Activated T-cell treated with anti-CD3 and anti-CD28 coated beads, Interleukin-2, amount 50 U/mL, for 72 hours (primary cell): ENCODE measurements at places on chromosomes 7 and 10. TPM values are rescaled to one million over a fixed set of nuclear protein-coding genes. Genes with fewer than 3 reads are reported as not detected.
A peak's percentile ranks its signal among the peaks of the same experiment; 100 is the strongest.

DNA sequence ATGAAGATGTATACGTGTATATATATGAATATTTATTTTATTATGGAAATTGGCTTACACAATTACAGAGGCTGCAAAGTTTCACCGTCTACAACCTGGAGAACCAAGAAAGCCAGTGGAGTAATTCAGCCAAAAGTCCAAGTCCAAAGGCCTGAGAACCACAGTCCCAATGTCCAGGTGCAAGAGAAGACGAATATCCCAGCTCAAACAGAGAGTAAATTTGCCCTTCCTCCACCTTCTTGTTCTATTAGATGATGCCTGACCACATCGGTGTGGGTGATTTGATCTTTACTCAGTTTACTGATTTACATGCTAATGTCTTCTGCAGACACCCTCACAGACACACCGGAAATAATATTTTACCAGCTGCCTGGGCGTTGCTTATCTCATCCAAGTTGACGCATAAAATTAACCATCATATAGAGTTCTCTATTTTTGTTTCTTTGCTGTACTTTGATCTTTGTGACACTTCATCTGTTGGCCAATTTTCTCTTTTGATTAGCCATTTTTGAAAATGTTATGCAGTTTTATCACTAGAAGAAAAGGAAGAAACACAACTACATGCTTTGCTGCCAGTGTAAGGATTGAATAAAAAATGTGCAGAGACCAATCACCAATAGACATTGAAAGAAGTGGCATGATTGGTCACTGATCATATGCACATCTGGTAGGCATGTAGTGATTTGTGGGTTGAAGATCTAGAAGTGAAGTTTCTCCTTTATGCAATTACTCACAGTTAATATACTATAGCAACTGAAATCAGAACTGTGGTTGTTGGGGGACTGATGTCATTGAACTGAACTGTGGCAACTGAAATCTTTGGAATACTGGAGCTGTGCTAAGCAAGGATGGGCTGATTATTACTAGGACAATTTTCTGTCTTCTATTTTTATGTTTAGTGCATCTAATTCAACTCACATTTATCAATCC is 68.5 kb downstream of the EPDR1 start:
- no peak overlapping the region for H3K27ac ChIP-seq
- DNase-seq = no peak
- peaks cover 6% of the 10 kb centered on the region for H3K27me3 ChIP-seq
- H3K36me3 ChIP-seq = no peaks in the 10 kb centered on the region

- H3K4me3 ChIP-seq = no peak overlapping the region
- no peaks in the 10 kb centered on the region for H3K36me3 ChIP-seq
- no peak for DNase-seq
- H3K27ac ChIP-seq = no peak overlapping the region
- no peaks in the 10 kb centered on the region for H3K27me3 ChIP-seq
Measured at GRCh38 chr10:34109952-34110702, 705.0 kb downstream of the PARD3 start.

- H3K27me3 ChIP-seq = no peaks in the 10 kb centered on the region
- no peaks in the 10 kb centered on the region for H3K36me3 ChIP-seq
Measured at GRCh38 chr10:125692196-125692595, 9.2 kb upstream of the TEX36 start.

- no peak for DNase-seq
- H3K27me3 ChIP-seq = peaks cover 28% of the 10 kb centered on the region
Measured at GRCh38 chr10:110345286-110345685, 40.6 kb upstream of the SMNDC1 start.

GRCh38 chr10:124943301-124944092 is 1.6 kb downstream of the ZRANB1 start:
- DNase-seq = no peak
- peak overlapping the region; percentile 39 for H3K27ac ChIP-seq
- H3K4me1 ChIP-seq = peaks cover 35% of the 10 kb centered on the region
- no peak overlapping the region for H3K4me3 ChIP-seq
- no peaks in the 10 kb centered on the region for H3K36me3 ChIP-seq

GRCh38 chr7:24907311-24907886 is 72.6 kb downstream of the OSBPL3 start:
- H3K4me3 ChIP-seq = no peak overlapping the region
- H3K27ac ChIP-seq = no peak overlapping the region
- DNase-seq = peak; percentile 49
- H3K4me1 ChIP-seq = peaks cover 38% of the 10 kb centered on the region
- H3K27me3 ChIP-seq = no peaks in the 10 kb centered on the region

- no peaks in the 10 kb centered on the region for H3K36me3 ChIP-seq
- no peak overlapping the region for H3K4me3 ChIP-seq
- no peaks in the 10 kb centered on the region for H3K4me1 ChIP-seq
- no peak for DNase-seq
Measured at GRCh38 chr7:90749774-90750173, 153.7 kb downstream of the CDK14 start.

DNA sequence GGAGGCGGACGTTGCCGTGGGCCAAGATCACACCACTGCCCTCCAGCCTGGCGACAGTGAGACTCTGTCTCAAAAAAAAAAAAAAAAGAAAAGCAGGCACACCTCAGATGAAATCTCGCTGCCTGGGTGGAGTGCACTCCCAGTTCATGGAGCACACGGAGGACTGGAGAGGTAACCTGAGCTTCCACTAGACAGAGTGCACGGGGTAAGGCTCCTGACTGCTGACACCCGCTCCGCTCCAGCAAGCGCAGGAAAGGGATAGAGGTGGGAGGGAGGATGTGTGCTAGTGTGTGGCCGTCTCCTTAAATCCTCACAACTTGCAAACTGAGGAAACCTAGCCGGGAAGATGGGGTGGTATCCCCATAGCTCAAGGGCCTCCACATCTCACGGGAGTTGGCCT is 50.8 kb downstream of the FAM53B start:
- DNase-seq = no peak
- H3K4me3 ChIP-seq = peak overlapping the region; percentile 35
- H3K27ac ChIP-seq = no peak overlapping the region
- H3K4me1 ChIP-seq = peaks cover 91% of the 10 kb centered on the region
- H3K27me3 ChIP-seq = no peaks in the 10 kb centered on the region

GRCh38 chr10:118968060-118968459 is 61.5 kb upstream of the NANOS1 start:
- no peak overlapping the region for H3K27ac ChIP-seq
- no peaks in the 10 kb centered on the region for H3K4me1 ChIP-seq
- no peaks in the 10 kb centered on the region for H3K36me3 ChIP-seq
- H3K27me3 ChIP-seq = peaks cover 20% of the 10 kb centered on the region

DNA sequence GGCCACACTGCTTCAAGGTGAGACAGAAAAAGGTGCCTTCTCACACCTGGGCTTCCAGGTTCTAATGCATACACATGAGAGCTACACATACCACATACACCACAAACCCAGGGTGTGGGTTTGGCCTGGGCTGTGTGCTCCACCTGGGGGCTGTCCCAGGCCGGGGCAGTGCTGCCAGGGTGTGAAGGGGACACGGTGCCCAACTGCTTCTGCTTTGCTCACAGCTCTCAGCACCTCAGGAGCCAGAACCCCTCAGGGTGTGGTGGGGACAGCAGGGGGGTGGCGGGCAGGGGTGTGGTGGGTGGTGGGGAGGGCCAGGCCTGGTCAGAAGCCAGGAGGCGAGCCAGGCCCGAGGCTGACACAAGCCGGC is 51.1 kb downstream of the TMEM209 start:
- no peak for DNase-seq
- H3K27me3 ChIP-seq = no peaks in the 10 kb centered on the region
- H3K4me1 ChIP-seq = no peaks in the 10 kb centered on the region

- no peaks in the 10 kb centered on the region for H3K27me3 ChIP-seq
- H3K27ac ChIP-seq = no peak overlapping the region
- no peak overlapping the region for H3K4me3 ChIP-seq
- no peaks in the 10 kb centered on the region for H3K4me1 ChIP-seq
- no peak for DNase-seq
- H3K36me3 ChIP-seq = no peaks in the 10 kb centered on the region
Measured at GRCh38 chr10:82953331-82953730, 1078.3 kb downstream of the NRG3 start.

- no peak overlapping the region for H3K27ac ChIP-seq
- H3K36me3 ChIP-seq = no peaks in the 10 kb centered on the region
Measured at GRCh38 chr7:16985621-16986020, 103.8 kb upstream of the AGR3 start.

- no peaks in the 10 kb centered on the region for H3K36me3 ChIP-seq
- no peaks in the 10 kb centered on the region for H3K4me1 ChIP-seq
- H3K4me3 ChIP-seq = no peak overlapping the region
Measured at GRCh38 chr7:12102527-12102926, 108.6 kb upstream of the TMEM106B start.

GRCh38 chr7:96397936-96398598 is 76.2 kb upstream of the SLC25A13 start:
- peaks cover 29% of the 10 kb centered on the region for H3K27me3 ChIP-seq
- DNase-seq = no peak
- no peaks in the 10 kb centered on the region for H3K36me3 ChIP-seq

GRCh38 chr7:93115796-93116195 is 2.0 kb downstream of the SAMD9 start:
- H3K4me1 ChIP-seq = peaks cover 41% of the 10 kb centered on the region
- H3K27me3 ChIP-seq = no peaks in the 10 kb centered on the region
- peaks cover 29% of the 10 kb centered on the region for H3K36me3 ChIP-seq
- no peak for DNase-seq

DNA sequence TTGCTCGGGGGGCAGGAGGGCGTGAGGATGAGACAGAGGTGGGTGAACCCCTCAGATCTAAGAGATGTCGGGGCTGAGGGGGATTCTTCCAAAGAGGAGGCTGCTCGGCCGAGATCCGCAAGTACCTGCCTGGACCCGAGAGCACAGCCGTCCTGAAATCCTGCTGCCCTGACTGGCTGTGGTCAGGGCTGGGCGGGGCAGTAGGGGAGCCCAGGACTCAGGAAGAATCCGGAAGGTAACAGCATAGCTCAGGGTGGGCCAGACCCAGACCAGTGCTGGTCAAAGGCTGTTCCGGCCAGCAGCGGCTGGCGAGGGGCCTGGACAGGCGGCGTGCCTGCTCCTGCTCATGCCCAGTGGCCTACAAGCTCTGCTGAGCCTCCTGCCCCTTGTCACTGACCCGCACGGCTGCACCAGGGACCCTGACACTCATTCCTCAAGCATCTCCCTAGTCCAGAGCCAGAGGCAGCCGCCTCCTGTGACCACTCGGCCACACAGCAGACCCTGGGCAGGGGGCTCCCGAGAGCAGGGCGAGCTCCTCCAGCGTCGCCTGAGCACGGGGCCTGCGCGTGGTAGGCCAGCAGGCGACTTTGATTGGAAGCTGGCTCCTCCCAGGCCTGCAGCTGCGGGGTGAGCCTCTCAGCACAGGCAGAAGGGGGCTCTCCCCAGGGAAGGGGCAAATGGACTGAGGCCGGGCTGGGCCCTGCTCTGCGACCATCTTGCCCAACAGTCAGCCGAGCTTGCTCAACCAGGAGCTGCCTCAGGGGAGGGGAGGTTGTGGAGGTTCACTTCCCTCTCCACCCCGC is 3.1 kb upstream of the ADAP1 start:
- no peak for DNase-seq
- no peaks in the 10 kb centered on the region for H3K27me3 ChIP-seq
- H3K4me1 ChIP-seq = peaks cover 5% of the 10 kb centered on the region

DNA sequence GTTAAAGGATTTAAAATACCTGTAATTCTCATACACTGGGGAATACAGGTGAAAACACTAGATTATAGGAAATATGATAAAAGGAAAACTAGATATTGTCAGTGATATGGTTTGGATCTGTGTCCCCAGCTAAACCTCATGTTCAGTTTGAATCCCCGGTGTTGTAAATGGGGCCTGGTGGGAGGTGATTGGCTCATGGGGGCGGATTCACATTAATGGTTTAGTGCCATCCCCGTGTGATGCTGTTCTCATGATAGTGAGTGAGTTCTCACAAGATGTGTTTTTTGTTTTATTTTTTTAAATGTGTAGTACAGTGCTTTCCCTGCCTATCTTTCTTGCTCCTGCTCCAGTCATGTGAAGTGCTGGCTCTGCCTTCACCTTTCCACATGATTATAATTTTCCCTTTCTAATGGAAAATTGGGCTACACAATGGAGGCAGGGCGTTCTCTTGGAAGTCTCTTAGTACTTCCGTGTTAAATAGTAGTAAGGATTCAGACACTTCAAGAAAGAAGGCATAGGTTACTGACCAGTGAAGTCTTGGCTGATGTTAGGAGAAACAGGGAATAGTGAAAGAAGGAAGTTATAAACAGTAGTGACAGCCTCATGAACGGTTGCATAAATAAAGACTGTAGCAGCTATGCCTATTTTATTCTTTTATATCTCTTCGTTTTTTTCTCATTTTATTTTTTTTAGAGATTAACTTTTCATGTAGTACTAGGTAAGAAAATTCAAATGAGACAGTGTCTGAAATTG is 386.4 kb downstream of the SUGCT start:
- DNase-seq = no peak
- no peaks in the 10 kb centered on the region for H3K27me3 ChIP-seq
- no peaks in the 10 kb centered on the region for H3K4me1 ChIP-seq
- H3K27ac ChIP-seq = no peak overlapping the region
- no peaks in the 10 kb centered on the region for H3K36me3 ChIP-seq

DNA sequence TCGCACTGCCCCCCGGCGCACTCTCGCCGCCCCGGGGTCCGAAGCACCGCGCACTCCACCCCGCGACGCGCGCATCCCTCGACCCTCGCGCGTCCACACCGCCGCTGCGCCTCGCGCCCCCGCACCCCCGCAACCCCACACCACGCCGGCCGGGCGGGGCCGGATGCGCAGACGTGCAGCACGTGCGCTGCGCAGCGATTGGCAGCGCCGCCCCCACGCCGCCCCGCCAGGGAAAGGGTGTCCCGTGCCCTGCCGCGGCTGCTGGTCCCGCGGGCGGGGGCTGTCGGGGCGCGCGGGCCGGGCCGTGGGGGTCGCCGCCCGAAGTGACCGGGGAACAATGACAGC is 53.7 kb upstream of the KDM7A start:
- no peaks in the 10 kb centered on the region for H3K36me3 ChIP-seq
- H3K27ac ChIP-seq = no peak overlapping the region
- no peaks in the 10 kb centered on the region for H3K27me3 ChIP-seq

Gene SUN3
- not detected for total RNA-seq

Gene CHAT
- total RNA-seq = 0.14 TPM

Gene MDH2
- total RNA-seq = 162 TPM

Gene SLC25A40
- 50.3 TPM for total RNA-seq

Gene FOXI2
- total RNA-seq = not detected

Gene HELLS
- total RNA-seq = 120 TPM

Gene CFAP70
- 1.1 TPM for total RNA-seq

Gene CCDC7
- total RNA-seq = 16.7 TPM

Gene CABCOCO1
- not detected for total RNA-seq

Gene PON3
- 0.31 TPM for total RNA-seq
